Stimulated activated CD4-positive, alpha-beta T cell treated with anti-CD3 and anti-CD28 coated beads, TNF-alpha, amount 100 ng/mL, for 48 hours (primary cell): ENCODE measurements at places on chromosomes 1 and 21.

- DNase-seq = no peak
Observed at GRCh38 chr1:163874070-163874469, 552.3 kb downstream of the NUF2 start.

- DNase-seq = no peak
Observed at GRCh38 chr1:233033361-233033760, 83.0 kb downstream of the NTPCR start.

DNA sequence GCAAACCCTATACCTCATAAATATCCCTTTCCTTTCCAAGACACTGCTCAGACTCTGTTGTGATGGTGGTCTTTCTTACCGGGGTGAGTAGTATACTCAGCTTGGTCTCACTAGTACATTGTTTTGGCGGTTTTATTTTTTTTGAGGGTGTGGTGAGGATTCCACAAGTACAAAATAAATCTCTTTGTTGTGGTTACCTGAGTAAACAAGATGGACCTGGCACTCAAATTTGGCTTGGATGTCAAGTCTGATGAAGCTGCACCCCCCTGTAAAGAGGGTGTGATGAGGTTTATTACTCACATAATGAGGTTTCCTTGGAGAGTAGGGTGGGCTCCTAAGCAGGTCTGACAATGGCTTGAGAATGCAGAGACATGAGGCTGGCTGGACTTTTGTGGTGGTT lies 68.2 kb upstream of the KCNJ6 start:
- no peak for DNase-seq

DNA sequence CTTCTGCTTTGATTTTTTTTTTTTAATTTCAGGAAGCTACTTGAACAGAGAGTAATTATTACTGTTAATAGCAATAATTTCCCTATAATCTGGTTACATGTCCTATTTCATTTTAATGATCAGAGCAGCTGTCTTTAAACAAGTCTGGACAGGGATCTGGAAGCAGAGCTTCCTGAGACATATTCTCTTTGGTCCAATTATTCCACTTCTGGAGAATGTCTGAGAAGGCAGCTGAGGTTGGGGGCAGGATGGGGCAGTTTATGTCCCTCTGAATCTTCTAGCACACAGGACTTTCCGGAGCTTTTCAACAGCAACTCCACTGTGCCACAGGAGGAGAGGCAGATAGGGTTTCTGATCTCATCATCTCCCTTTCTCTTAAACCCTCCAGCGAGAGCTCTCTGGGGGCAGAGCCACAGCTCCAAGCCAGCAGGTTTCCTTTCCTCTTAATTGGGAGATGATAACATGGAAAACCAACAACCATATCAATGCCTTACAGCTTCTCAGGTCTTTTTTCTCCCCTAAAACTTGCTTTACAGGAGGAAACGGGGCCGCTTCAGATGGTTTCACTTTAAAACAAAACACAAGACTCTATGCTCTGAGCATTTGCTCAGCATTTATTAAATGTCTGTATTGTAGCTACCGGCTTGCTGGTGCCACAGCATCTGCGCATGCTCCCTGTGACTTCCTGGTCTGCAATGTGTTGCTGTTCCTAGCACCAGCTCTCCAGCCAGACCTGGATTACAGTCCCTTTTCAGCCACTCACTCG lies 425.7 kb upstream of the USP24 start:
- DNase-seq = no peak

DNA sequence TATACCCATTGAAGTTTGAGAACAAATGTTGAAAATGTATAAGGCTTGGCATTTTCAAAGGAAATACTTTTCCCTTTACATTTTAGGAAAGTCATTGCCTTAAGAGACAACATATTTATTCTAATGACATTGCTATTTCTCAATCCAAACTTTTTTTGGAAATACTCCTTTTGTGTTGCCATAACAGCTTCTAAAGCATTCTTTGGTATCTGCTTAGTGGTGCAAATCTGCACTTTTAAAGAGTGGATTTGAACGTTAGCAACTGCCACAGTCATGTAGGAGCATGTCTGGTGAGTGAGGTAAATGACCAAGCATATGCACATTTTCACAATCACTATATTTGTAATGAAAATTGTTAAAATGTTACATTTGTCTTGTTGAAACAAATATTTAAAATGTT lies 124.4 kb upstream of the GORAB start:
- no peak for DNase-seq

- no peak for DNase-seq
Observed at GRCh38 chr1:228245111-228245510, 37.3 kb downstream of the OBSCN start.

GRCh38 chr1:165885305-165885694 lies 57.9 kb downstream of the UCK2 start:
- no peak for DNase-seq

DNA sequence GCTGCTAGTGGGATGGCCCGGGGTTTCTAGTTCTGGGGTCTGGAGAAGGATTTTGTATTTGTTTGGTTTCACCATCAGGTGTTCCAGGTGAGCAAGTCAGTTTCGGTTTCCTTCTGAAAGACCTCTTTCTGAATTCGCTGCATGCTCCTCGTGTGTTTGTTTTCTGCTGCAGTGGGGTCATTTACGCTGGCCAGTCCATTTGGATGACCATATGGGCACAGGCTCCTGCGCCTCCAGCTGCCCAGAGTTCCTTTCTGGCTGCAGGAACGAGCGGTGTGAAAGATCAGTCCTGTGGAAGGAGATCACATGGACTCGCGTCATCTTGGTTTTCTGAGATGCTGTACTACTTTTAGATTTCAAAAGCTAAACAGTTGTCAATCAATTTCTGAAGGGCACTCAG lies 83.7 kb upstream of the GCLM start:
- DNase-seq = no peak

DNA sequence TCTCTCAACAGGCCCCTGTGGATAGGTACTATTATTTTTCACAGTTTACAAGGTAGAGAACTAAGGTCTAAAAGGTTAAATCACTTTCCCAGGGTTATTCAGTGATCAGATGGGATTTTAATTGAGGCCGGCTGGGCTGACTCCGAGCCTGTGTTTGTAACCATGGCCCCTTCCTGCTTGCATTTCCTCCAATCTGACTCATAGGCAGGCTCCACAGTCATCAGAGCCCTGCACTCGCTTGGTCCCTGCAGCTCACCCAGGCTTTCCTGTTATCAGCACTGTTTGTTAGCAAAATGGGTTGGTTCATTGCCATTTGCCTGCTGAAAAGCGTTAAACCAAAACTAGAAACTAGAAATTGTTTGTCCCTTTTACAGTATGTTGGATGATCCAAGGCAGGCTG lies 41.4 kb upstream of the LMX1A start:
- no peak for DNase-seq

DNA sequence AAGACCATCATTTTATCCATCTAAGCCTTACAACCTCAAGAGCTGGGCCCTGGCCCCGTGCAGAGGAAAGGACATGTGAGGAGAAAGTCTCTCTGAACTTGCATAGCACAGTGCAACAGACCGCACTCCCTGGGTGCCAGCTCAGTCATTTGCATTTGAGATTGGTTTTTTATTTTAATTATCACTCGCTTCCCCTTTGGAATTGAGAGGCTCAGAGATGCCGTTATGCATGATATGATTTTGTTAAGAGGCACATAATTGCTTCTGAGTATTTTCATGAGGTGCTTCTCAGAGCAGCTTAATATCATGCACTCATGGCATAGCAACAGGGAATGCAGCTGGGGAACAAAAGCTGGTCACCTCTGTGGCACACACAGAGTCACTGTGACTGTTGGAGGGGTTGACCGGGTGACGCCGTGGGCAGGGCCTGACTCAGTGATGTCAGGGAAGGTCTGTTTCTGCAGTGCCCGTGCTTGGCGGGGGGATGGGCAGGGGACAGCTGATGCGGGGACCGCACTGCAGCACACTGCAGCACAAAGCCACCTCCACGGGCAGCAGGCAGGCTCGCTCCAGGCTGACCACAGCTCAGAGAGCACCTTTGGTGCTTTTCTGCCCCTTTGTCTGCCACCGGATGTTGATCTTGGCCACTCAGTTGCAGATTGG lies 43.2 kb upstream of the VAMP3 start:
- DNase-seq = no peak

DNA sequence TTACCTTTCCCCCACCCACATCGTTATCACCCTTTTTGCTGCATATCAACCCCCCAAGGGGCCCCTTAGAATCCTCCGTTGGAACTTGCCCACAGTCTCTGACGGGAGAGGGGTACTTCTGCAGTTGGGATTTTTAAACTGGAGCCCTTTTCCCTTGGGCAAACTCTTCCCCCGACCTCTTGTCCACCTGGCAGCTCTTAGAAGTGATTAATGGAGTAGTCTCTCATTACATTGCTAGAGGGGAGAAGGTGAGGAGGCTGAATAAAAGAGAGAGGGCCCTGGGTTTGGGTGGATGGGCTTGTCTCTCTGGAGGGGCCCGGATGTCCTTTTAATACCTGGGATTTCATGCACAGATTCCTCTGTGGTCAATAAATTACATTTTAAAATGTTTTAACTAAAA lies 27.2 kb upstream of the TSPAN2 start:
- no peak for DNase-seq

DNA sequence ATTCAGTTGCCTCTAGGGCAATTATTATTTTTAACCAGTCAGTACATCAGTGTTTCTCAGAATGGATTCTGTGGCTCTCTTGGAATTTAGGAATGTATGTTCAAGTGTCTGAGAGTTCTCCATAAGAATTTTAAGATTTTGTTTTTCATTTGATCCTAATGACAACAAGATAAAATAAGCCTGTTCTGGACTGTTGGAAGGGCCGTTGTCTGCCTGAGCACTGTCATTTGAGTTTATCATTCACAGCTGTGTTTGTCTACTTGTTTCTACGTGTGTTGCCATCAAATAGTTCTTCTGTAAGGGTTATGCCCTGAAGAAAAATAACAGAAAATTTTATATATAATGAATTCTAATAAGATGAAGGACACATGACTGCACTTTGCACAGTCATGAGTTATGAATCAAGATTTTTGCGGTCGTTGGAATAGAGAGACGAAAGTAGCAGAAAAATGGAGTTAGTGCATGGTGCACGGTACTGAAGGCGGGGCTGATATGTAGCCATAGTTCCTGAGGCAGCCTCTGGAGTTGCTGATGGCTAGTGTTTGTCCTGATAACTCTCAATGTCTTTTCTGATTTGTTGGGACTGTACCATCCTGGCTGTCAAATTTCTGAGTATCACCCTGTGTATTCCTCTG lies 92.5 kb downstream of the NOS1AP start:
- DNase-seq = no peak

DNA sequence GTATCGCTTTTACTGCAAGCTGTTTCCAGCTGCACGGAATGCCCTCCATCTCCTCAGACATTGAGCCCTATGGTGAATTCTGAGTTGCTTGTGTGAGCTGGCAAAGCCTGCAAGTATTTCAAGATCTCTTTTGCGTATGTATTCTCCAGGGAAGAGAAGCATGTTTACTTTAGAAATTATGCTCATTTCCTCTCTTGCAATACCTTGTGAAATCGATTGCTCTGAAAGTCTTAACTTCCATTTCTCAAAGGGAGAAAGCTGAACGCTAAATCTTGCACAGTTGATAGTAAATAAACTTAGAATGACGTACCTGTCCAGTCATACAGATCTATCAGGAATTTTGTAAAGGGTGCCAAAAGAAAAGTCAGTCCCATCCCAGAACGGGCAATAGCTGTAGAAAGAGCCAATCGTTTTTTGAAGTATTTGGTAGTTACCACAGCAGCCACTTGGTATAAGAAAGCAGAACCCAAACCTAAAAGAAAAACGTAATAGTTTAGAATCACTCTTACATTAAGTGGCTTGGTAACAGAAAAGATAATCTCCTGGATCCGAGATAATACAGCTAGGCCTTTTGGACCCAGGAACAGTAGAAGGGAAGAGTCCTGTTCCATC lies 10.0 kb downstream of the SLC16A4 start:
- no peak for DNase-seq

DNA sequence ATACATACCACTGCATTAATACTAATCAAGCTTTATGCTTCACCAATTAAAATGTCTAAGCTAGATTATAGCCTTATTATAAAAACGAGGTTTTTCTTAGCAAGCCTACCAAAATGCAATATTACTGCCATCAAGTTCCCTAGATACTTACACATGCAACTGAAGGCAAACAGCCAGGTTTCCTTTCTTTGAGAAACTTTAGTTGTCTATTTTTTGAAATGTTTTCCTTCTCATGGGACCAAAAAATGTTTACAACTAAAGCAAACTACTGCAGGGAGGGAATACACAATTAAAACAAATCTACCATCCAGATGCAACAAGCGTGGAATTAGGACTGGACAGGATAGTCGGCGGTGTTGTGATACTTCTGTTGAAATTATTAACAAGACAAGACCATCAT lies 1.3 kb downstream of the ZNF644 start:
- DNase-seq = no peak

DNA sequence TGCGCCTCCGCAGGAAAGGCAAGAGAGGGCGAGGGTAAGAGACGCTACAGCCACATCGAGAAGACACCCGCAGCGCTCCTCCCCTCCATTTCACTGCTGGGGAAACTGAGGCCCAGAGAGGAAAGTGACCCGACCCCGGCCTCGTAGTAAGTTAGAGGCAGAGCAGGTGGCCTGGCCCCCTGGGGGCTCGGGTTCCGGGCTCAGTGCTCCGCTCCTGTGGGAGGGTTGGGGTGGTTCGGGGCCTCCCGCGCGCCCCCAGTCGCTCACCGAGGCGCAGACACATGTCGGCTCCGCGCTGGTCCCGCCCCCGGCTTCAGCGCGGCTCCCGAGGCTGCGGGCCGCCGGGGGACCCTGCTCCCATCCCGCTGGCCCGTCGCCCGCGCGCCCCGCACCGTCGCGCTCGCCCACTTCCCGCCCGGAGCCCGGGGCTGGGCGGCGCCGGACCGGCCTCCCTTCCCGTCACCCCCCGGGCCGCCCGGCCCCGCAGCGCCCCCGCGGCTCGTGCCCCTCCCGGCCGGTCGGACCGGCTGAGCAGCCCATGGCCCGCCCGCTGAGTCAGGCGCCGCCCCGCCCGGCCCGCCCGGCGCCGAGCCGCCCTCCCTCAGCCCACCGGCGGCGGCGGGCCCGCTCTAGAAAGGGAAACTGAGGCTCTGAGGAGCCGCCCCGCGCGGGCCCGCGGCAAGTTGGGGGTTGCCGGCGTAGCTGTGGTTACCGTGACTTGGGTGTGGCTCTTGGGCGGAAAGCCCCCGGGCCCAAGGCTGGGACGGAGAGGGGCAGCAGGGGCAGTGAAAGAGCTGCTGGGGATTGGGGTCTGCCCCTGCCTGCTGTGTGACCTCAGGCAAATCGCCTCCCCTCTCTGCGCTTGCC lies at the start of gene TMEM54:
Gene TMEM54, minus strand, starts transcription at position 434 of the 867 bp plus-strand sequence. Its CDS starts 151 bp downstream, at position 283.
- no peak for DNase-seq

DNA sequence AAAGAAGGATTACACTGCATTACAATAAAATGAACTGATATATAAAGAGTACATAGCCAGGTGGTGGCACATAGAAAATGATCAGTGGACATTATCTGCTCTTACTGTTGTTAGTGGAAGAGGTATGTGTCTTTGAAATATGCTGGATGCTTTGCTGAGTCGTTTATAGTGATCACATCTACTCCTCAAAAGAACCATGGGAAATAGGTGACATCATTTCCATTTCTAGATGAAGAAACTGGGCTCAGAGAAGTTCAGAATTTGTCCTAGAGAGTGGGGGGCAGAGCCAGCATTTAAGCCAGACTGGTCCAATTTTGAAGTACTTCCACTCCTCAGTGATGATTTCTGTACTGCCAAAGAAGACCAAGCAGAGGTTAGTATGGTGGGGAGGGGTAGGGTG lies 34.0 kb upstream of the BACH1 start:
- no peak for DNase-seq
